Fibroblast of skin of right quadriceps (primary cell): ENCODE measurements at places on chromosomes 11 and 22.

- no peak for DNase-seq
Measured at GRCh38 chr11:46553814-46554212, 40.0 kb downstream of the AMBRA1 start.

DNA sequence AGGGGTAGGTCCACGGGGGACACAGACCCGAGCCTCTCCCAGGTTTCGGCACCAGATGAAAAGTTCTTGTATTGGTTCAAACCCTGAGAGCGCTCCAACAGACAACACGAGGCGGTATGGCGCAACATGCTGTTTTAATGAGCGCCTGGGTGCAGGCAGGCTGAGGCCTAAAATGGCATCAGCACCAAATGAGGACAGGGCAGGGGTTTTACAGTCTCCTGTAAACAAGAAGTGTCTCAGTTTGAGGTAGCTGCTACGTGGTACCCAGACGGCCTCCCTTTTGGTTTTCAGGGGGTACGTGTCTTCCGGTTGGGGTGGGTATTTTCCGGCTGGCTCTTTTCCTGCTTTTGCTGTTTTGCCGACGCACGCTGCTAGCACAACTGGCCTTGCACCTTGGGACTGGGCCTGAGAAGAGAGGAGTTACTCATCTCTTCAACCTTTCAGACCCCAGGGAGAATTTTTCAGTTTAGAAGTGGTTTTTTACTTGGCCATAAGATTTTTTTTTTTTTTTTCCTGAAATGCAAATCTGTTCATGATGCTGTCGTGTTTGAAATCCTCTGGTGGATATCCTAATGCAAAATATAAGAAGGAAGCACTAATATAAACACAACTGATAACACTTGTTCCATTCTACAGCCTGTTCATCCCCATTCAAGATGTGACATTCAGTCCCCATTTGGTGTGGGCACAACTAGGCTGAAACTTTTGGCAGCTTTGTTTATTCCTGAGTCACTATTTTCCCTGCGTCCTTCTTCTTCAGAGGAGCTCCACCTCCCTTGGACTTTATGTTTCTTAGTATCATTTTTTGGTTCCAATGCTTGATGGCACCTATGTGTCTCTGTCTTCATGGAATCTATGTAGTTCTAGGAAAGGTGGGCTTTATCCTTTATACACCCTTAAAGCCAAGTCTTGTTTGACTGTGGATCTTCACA lies 6.5 kb downstream of the PPFIBP2 start:
- DNase-seq: no peak

GRCh38 chr11:942823-943222 lies 17.2 kb downstream of the AP2A2 start:
- peak; percentile 74 for DNase-seq

DNA sequence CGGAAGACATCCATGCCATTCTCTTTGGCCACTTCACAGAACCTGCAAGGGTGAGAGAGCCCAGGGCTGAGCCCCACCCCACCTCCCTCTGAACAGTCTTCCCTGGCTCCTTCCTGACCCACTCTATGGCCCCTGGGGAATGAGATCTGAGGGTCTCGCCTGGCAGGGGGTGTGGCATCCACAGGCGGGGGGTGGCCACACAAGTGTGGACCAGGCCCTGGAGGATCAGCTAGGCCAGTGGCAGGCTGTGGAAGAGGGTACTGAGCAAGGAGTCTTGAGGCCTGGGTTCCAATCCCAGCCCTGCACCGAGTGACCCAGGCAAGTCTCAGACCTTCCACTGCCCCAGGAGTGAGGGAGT lies 5.6 kb upstream of the LRFN4 start:
- DNase-seq: no peak

GRCh38 chr11:9530901-9531625 lies 42.4 kb upstream of the WEE1 start:
- DNase-seq: no peak

- peak; percentile 83 for DNase-seq
Measured at GRCh38 chr11:65492637-65493366, 6.0 kb upstream of the MALAT1 start.

DNA sequence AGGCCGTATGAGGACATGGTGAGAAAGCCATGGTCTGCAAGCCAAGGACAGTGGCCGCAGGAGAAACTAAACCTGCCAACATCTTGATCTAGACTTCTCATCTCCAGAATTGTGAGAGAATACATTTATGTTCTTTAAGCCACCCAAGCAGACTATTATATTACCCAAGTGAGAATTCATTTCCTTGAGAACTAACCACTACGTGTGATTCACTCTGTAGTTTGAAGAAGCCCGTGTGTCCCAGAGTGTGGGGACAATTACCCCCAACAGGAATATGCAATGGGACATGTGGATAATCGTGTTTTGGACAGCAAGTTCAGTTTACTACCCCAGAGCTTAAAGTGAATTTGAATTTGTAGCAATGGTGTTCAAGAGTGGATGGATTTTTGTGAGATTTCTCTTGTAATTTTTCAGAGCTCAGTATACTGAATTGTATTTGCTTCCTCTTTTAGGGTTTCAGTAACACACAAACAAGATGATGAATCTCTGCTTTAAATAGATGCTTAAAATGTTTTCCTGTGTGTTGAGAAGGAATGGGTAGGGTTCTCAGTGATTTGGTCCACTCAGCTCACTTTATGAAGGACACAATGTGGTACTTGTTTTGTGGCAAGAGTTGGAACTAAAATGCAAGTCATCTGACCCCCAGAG lies 100.0 kb upstream of the ARHGAP20 start:
- no peak for DNase-seq

DNA sequence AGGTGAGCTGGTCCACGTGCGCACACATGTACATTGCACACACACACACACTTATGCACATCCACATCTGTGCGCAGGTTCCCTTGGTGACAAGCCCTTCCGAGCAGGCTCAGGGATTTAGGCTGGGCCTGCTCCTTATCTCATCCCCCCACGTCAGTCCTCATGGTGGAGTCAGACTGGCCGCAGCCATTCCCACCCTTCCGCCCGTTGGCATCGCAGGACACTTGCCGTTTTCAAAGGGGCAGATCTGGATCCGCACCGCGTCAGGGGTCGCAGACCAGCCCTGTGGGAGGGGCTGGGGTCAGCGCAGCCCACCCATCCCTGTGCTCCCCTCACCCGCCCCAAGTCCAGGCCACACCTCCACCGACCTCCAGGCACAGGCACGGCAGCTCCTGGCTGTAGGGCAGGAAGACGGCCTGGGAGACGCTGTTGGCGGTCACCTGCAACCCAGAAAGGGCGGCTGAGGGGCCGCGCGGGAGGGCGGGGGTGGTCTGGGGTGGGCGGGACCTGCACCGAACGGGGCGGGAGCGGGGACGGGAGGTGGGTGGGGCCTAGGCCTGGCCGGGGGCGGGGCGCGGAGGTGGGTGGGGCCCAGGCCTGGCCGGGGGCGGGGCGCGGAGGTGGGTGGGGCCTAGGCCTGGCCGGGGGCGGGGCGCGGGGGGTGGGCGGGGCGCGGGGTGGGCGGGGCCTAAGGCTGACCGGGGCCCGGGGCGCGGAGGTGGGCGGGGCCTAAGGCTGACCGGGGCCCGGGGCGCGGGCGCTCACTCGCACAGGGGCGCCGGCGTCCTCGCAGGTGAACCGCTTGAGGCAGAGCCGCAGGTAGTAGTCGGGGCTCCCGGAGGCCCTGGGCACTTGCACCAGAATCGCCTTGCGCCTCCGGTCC lies 13.3 kb downstream of the IL17REL start:
- no peak for DNase-seq

GRCh38 chr11:121478226-121478894 lies 25.6 kb upstream of the SORL1-AS1 start:
- DNase-seq: no peak

DNA sequence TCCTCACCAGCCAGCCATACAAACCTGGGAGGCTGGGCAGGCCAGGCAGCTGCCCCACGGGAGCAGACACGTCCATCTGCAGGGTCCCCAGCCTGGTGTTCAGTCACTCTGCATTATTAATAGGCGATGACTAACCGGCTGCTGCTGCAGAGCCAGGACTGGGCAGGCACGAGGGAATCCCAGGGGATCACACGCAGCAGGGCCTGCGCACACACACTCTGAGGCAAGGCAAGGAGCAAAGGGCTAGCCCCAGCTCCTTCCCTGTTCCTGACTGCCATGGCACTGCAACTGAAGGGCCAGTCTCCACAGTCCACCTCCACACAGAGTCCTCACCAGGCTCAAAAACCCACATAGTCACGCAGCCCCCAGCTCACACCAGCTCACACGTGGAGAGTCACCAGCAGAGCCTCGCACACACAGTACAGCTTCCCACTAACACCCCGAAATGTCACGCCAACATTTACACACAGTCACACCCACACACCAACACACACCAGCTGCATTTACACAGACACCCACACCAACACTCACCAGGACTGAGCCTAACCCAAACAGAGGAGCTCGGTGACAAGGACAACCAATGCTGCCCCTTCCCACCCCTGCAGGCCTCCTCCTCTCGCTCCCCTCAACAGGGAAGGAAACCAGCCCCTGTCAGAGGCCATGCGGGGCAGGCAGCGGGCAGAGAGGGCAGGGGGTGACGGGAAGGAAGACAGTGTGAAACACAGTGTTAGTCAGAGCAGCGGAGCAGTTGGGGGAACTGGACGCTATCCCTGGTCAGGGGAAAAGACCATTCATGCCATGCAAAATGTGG lies 47.3 kb downstream of the NRXN2 start:
- peak; percentile 83 for DNase-seq

- no peak for DNase-seq
Measured at GRCh38 chr22:37162221-37163095, 12.7 kb upstream of the IL2RB start.

GRCh38 chr11:45026835-45027234 lies 76.2 kb upstream of the TP53I11 start:
- DNase-seq: no peak

- DNase-seq: peak; percentile 3
Measured at GRCh38 chr11:47714554-47715081, 551 bp downstream of the AGBL2 start.
